ENCODE measurements at places on chromosomes 4 and X.

DNA sequence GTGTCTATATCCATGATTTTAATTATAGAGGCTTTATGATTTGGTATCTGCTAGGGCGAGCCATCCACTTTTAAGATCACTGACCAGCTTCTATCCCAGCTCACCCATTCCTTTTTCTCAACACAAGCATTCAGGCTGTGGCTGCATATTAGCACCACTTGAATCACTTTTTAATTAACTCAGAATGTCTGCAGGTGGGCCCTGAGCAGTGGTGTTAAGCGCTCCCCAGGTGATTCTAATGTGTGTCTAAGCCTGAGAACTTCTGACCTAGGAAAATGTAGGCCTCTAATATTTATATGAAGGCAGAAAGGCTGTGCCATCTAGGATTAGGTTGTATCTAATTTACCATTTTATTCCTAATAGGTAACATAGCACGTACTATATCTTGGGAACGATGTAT is 19.8 kb upstream of the QRFPR start:
- DNase-seq = no peak

- no peak for DNase-seq
Measured at GRCh38 chrX:103442536-103442901, 66.2 kb downstream of the BEX3 start.

DNA sequence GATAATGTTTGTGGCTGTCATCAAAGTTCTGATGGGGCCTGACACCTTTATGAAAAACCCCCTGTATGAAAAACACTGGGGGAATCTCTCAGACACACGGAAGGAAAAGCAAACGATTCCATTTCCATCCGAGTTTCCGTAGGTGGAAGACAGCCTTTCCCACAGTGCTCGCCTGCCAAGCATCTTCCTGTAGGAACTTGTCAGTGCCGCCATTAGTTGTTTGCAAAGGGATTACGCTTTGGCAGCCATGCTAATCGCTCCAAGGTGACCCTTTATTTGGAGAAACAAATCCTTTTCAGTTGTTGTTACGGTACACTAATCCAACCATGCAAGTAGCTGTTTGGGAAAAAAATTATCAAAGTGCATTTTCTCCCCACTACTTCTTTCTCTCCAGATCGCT is 44.4 kb upstream of the STOX2 start:
- DNase-seq = no peak

- no peak for DNase-seq
Measured at GRCh38 chr4:39648827-39649558, 10.3 kb upstream of the SMIM14 start.

DNA sequence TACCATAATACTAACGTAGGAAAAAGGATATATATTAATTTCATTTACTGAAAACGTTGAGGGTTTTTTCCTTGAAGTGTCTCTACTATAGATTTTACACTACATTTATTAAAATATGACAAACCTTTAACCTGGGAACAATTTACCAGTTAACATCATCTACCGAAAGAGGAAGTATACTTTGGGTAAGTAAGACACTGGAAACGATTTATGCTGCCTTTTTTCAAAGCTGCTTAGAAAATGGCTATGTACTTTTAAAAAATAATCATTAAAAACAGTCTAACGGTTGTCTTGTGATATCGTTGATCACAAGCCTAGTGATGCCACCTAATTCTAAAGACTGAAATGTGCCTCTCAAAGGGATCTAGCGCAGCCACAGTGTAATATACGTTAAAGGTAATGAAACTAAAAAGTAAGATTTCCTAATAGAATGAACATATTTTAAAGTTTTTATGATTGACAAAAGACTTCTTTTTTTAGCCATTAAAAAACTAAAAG is 50.4 kb downstream of the STX18 start:
- DNase-seq = no peak

DNA sequence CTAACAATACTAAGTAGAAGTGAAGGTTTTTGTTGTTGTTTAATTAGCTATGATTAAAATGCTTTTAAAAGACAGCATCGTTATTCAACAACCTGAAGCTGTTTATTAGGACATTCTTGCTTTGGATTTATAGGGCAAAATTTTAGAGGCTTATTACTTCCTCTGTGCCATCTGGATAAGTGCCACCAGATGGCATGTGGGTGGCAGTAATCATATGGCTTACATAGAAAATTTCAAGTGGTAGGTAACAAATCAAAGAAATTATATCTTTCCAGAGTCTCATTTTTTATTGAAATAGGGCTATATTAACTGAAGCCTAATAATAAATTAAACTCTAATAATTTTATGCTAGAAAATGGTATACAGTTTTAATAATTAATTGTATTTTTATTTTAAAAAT is 83.3 kb upstream of the HTR2C start:
- DNase-seq = no peak

- no peak for DNase-seq
Measured at GRCh38 chrX:79147477-79147876, 3.0 kb downstream of the GPR174 start.

DNA sequence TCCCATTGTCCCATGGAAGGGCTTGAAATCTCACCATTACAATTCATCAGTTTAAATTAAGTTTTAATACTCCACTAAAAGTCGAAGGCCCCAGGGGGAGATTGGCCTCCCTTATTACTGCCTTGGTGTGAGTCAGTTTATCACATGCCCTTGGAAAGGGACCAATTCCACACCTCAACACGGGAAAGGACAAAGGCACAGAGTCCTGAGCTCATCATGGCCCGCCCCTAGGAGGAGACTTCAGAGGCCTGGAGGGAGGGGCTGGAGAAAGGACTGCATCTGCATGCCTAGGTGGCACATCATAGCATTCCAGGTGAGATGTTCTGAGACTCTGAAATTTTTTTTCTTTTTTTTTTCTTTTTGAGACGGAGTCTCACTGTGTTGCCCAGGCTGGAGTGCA is 2.8 kb upstream of the SEL1L3 start:
- peak; percentile 48 for DNase-seq

DNA sequence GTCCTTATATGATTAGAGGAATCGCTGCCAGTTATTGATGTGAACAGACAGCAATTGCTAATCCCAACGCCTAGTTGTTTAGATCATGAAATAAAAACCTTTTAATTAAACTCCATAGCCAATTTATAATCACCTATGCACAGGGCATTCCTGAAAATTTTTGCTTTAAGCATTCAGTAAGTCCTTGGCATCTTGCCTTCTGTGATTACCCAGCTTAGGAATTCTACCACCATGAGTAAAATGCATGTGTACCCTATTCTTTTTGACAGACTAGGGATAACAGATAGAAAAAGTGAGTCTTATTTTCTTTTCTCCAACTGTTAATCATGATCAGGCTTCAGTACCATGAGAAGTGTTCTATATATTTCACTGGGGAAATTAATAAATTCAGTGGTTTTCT is 995.3 kb upstream of the GRIA3 start:
- no peak for DNase-seq

- peak; percentile 61 for DNase-seq
Measured at GRCh38 chrX:70476934-70477733, 32.5 kb downstream of the DLG3 start.

DNA sequence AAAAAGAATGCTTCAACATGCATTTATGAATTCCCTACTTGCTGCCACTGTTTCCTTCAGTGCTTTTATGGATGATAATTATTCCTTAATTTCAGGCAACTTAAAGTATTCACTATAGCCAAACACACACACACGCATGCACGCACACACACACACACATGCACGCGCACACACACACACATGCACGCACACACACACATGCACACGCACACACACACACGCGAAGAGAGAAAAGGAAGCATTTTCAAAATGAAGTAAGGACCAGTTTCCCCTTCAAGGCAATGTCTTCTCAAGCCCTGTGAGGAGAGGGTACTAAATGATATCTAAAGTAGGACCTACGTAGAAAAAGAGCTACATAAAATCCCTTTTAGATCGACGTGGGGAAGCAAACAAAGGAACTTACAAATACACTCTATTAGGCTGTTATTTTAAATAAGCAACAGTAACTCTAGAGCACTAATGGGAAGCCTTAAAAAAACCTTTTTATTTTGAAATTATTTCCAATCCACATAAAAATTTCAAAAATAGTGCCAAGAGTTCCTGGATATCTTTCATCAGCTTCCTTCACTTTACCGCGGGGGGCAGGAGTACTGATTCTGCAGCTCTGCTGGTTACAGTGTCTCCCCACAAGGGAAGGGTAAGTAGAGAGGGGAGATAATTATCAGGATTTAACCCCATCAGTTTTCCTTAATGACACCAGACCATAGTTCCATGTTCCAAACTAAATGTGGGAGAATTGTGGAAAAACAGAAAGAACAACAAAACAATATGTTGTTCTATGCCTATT is 13.7 kb downstream of the IRF2 start:
- no peak for DNase-seq

DNA sequence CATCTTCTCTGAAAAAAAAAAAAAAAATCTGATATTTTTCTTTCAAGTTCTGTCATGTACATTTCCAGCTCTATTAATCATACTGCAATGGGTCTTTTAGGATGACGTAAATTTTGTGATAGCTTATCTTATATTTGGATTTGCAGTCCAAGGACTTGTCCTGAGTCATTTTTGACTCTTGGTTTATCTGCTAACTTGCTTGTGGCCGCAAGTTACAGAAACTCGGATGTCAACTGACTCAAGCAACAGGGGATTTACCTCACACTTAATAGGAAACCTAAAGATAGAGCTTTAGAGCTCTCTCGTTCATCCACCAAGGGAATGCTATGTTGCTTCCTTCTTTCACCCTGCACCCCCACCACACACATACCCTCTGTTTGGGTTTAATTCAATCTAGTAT is 1433.8 kb upstream of the TENM3 start:
- DNase-seq = no peak

- DNase-seq = no peak
Measured at GRCh38 chrX:148940411-148940996, 440.1 kb downstream of the AFF2 start.

GRCh38 chrX:41621222-41621723 is 67.5 kb upstream of the GPR34 start:
- DNase-seq = no peak

DNA sequence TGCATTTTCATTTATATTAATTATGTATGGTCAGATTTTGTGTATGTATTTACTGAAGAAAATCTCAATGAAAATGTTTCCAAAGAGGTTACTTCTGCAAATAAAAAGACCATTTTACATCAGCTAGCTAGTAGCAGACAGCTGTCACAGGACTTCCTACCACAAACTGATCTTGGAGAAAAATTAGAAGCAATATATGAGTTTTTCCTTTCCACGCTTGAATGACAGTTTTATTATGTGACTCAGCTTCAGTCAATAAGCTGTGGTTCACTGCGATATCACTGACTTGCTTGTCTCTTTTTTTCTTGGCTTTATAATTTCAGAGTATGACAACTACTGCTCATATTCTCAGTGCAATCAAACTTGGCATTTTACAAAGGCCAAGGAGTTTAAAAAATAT is 787.4 kb upstream of the GALNTL6 start:
- DNase-seq = peak; percentile 45

DNA sequence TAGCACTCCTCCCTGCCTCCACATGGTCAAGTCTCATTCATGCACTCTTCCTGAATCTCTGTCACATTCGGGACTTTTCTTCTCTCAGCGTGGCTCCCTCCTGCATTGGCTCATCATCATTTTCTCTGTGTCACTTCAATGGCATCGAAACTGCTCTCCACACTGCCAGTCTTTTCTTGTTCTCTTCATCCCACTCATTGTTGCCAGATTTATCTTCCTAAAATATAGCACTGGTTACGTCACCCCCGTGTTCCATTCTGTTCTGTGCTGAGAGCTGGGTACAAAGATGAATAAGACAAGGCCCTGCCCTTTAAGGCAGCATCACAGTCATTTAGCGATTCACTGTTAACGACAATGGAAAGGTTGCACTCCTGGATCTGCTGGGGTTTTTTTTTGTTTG is 174.4 kb upstream of the TBC1D9 start:
- DNase-seq = no peak

DNA sequence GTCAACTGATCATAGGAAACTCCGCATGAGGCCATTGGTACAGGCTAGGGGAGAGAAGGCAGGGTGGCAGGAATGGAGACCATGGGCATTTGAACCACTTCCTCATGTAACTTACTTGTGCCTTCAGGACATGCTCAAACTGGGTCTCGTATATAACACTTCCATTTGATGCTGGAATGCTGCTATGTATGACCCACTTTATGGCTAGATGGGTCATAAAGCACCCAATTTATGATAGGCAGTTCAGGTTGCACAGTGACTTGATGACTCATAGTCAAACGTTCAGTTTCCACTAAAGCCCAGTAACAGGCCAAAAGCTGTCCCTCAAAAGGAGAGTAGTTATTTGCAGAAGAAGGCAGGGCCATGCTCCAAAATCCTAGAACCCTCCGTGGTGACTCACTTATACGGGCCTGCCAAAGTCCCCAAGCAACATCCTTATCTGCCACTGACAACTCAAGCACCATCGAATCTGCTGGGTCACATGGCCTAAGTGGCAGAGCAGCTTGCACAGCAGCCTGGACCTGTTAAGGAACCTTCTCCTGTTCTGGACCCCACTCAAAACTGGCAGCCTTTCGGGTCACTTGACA is 236.4 kb downstream of the ZC4H2 start:
- no peak for DNase-seq

GRCh38 chr4:5970381-5971077 is 47.7 kb downstream of the C4orf50 start:
- no peak for DNase-seq

DNA sequence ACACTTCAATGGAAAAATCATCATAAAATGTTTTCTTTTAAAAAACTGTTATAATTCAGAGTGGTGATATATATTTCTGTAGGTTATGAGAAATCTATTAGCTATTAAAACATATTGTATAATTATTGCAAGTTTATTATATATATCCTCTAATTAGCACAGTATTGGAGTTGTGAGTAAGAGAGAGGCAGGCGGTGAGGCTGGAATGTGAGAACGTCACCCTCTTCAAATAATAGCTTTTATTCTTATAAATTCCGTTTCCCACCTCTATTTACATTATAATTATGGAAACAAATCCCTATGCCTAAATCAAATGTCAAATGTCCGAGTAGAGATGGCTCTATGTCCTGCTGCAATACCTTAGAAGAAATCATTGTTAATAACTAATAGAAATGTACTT is 292.9 kb downstream of the ADGRL3 start:
- DNase-seq = no peak

DNA sequence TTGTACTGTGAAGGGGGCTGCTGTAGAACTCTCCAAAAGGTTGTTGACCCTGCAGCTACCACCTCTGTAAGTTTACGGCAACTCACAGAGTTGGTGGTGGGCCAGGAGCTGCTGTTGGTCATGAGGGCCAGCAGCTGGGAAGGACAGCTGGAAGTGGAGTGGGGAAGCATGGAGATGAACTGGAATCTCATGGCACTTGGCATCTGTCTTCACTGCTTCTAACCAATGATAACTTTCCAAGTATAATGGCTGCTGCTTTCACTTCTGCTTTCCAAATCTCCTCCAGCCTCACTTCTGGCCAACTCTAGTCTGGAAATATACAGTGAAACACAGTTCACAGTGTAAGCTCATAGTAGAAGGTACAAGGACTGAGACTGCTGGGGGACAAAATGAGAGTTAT is 126.5 kb upstream of the INTU start:
- no peak for DNase-seq
